ENCODE measurements at places on chromosomes 12 and 14.

GRCh38 chr12:39990122-39991101 is 115.5 kb downstream of the SLC2A13 start:
- peak; percentile 20 for DNase-seq

DNA sequence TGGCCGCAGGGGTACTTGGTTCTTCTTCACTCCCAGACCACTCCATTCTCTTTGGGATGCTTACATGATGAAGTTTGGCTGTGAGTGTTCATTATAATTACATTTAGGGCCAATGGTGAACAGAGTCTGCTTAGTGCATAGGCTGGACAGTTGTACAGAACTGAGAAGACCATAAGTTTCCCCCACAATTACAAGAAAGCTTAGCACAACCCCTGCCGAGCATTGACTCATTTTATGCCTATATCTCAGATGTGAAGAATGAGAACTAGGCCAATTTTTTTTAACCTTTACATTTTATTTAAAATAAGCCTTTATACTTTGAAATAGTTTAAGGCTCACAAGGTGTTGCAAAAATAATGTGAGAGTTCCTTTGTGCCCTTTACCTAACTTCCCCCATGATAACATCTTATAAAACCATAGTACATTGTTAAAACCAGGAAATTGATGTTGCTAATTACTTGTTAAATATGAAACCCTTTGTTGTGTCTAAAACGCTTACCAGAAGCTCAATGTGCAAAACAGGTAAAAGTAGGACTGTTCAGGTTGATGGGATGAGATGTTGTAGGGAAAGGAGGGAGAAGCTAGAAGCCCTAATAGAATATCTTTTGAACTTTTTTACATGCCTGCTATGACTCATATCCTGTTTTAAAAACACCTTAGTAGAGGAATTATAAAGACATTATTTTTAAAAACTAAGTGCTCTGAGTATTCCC is 47.2 kb downstream of the ALDH1L2 start:
- DNase-seq = no peak

DNA sequence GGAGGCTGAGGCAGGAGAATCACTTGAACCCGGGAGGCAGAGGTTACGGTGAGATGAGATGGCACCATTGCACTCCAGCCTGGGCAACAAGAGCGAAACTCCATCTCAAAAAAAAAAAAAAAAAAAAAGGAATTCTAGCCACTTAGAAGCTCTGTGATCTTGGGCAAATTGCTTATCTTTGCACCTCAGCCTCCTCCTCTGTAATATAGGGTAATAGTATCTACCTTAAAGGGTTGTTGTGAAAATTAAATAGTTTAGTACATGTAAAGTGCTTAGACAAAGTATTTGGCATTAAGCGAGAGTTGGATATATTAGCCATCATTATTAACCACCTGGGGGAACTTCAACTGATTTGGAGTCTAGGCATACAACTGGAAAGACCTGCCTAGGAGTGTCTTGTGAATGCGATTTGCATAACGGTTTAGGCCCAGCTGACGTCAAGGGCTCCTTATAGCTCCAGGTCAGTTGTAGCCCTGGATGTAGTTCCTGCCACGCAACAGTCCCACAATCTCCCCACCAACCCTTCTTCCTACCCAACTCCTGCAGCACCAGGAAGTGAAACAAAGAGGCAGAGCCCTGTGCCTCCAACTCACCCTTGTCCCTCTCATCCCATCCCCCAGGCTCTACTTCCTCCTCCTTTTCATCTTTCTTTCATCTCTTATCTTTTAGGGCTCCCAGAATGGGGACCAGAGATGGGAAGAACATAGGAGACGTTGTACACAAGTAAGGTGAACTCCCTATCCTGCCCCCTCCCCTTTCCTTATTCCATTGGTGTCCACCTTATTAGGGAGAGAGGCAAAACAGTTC is 2.1 kb upstream of the IL23A start:
- no peak for DNase-seq

DNA sequence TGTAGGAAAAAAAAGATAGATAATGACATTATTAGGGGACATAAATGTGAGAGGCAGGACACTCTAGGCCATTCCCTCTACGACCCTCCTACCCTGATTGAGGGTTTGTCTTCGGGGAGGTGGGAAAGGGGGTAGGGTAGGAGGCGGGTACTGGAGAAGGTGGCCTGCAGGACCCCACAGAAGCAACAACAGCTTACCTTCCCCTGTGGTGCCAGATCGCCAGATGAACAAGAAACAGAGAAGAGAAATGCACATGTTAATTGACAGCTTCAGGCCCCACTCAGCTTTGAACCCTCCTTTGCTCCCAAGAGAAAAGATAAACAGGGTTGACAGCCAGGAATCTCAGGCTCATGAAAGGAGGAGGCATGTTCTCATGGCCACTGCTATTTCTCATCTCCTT is 4.8 kb downstream of the PHB2 start:
- no peak for DNase-seq

DNA sequence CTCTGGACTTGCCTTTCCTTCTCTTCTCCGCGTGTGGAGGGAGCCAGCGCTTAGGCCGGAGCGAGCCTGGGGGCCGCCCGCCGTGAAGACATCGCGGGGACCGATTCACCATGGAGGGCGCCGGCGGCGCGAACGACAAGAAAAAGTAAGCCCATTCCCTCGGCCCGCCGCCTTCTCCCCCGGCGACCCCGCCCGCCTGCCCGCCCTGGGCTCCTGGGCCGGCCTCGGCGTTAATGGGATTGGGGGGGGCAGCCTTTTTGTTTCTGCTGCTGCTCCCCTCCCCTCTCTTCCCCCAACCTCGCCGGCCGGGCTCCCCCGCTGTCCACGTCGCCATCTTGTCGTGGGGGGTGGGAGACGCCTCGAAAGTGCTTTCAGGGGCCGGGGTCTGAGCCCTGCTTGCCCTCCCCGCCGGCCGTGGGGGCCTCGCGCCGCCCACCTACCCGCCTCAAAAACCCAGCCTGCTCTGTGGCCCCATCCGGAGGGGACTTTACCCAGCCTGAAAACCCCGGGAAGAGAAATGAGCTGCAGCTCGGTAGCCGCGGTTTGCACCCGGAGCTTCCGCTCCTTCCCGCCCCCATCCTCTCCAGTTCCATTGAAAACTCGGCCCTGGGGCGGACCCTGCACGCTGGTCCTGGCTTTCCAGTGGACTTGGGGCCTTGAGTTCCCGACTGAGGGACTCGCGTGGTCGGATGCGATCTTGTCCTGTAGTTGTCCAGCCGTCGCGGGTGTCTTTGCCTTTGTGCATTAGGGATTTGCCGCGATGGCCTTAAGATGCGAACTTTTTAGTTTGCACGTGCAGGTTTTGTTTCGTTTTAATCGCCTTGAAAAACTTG is 598 bp downstream of the HIF1A start:
- no peak for DNase-seq

- DNase-seq = no peak
Measured at GRCh38 chr14:84453307-84453950, 1076.5 kb upstream of the FLRT2 start.

- DNase-seq = no peak
Measured at GRCh38 chr12:59580050-59580449, 15.8 kb upstream of the SLC16A7 start.

DNA sequence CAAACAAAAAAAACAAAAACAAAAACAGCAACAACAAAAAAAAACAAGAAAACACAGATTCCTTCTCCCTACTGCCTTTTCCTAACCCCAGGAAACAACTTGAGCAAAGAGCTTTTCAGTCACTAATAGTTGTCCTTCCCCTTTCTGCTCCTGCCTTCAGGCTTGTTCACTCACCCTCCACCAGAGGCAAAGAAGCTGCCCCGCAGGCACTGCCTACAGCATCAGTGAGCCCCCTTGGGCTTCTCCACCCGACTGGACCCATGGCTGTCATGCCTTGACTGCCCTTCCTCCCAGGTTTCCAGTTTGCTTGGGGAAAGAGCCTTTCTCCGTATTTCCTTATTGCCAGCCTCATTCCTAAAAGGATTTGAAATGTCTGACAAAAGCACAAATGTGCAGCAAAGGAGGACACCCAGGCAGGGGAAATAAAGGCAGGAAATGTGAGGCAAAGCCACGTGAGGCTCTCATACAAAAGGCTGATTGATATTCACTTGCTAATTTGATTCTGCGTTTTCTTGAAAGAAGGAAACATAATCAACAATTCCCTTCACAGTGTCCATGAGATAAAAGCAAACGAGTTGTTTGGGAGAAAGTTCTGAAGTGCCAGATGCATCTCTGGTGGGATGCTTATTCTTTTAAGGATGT is 85.7 kb downstream of the GPATCH2L start:
- DNase-seq = no peak

- no peak for DNase-seq
Measured at GRCh38 chr12:64825143-64826021, 935 bp downstream of the TBC1D30 start.

GRCh38 chr12:121060149-121061001 is 21.3 kb upstream of the OASL start:
- peak; percentile 35 for DNase-seq

GRCh38 chr12:62466018-62466593 is 520 bp upstream of the MON2 start:
- no peak for DNase-seq

DNA sequence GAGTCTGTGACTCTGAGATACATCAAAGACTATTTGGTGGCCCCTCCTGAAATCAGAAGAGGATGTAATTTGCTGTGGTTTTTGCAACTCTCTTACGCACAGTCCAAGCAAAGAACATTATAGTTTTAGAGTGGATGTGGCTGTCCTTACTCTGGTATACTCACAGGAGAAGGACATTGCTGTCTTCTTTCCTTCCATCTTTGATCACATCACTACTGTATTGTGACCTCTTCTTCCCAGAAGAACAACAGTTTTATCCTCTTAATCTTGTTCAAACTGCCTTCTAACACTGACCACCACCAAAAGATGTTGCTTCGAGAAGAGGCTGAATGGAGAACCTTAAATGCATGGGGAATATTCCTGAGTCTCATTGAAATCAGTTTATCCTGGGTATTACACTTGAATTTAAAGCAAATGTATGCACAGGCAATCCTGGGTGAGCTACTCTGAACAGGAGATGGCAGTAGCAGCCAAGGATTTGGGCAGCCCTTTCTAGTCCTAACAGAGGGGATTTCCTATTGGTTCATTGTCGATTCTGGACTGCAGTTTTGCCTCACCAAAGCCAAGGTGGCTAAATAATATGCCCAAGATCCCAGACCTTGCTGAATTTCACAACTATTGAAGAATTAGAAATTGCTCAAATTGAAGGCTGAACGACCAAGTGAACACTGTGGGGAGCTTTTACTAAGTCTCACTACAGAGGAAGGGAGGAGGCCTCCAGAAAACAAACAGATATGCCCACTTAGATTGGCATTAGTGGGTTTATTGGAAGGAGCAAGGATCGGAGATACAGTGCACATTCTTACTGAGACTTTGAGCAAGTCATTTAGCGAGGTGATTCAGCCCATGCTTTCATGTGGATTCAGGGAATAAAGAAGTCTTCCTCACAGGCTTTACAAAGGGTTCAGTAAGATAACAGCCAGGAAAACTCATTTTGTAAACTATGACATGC is 282.8 kb downstream of the PAWR start:
- no peak for DNase-seq

DNA sequence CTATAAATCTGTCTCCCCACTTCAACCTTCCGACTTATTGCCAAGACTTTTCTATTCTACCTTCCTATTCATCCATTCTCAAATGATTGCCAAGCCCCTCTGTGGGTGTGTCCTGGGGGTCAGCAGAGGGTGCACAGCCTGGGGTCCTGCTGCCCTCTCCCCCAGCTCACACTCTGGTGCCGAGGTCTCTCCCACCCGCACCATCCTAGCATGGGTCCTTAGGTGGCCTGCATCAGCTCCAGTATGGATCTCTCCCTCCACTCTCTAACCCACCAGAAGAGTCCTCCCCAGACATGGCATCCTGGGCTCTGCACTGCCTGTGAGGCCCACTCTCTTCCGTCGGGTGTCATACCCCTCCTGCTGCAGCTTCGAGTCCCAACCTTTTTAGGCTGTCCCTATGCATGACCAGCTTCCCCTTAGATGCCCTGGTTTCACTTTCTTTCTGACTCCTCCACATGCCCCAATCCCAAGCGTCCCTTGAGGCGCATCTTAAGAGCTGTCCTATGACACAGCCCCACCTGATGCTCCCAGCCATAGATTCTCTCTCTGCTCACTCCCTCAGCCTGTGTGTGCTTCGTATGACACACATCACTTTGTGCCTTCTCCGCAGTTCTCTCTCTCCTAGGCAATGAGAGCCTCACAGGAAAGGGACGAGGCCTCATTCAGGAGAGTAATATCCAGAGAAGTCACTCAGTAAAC is 43.9 kb downstream of the GIT2 start:
- DNase-seq = no peak

DNA sequence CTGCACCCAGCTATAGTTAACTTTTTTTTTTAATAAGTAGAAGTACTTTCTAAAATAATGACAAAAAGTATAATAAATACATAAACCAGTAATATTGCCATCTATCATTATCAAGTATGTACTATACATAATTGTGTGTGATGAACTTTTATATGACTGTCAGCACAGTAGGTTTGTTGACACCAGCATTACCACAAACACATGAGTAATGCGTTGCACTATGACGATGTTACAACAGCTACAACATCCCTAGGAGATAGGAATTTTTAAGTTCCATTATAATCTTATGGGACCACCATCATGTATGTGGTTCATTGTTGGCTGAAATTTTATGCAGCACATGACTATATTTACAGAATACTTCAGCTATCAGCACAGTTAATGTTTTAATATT is 62.9 kb upstream of the VSX2 start:
- DNase-seq = no peak

DNA sequence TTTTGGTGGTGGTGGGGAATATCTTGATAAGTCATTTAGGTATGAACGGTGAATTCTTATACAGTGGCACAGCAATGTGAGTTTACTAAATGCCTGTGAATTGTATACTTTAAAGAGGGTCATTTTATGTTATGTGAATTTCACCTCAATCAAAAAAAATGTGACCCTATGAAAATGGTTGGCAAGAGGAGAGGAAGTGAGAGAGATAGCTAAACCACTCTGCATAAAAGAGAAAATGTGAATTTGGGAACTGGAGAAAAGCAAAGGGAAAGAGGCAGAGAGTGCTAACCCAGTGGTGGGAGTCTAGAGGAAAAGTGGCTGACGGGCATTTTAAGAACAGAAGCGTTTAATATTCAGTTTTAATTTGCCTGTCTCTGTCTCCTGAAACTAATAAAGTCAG is 93.8 kb downstream of the SLC38A6 start:
- DNase-seq = no peak

GRCh38 chr12:95102916-95103671 is 29.7 kb upstream of the NR2C1 start:
- DNase-seq = no peak

GRCh38 chr12:30976206-30976605 is 49.7 kb downstream of the TSPAN11 start:
- DNase-seq = no peak

Data from smooth muscle cell of the brain vasculature (primary cell).